ENCODE measurements at places on chromosomes 12 and 14.
A peak's percentile ranks its signal among the peaks of the same experiment; 100 is the strongest.

DNA sequence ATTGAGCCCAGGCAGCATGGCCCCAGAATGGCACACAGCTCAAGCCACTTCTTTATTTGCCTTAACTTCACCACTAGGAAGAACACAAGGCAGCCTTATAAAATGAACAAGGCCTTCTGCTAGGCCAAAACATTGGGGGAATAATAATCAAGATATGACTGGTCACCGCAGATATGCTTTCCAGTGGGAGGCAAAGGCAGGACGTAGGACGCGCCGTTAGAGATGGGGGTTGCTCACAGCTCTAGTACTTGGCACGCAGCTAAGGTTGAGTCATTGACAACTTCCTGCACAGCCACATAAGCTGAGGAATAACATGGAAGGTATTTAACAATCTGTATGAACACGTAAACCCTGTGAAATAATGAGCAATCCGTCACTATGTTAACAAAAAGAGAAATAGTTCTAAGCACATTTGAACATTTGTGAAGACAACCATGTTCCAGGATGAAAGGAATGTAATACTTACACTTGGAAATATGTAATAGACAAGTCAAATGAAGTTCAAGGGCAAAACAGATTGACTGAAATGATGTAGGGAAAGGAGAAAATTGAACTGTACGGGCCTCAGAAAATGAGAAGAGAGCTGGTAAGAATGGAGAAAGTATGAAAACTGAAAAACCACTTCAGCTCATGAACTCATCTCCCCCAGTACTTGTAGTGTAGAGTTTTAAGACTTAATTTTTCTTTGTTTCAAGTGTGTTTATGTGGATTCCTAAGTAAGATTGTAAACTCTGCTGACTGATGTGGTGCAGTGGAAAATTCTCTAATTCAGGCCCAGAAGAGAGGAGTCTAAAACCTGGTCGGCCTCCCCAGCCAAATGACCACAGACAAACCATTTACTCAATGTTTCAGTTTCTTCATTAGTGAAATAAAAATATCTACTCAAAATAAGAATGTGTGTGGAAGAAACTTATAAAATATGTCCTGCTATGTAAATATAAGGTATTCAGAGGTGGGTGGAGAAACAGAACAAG lies 59.3 kb upstream of the CCDC91 start:
- no peak for DNase-seq

DNA sequence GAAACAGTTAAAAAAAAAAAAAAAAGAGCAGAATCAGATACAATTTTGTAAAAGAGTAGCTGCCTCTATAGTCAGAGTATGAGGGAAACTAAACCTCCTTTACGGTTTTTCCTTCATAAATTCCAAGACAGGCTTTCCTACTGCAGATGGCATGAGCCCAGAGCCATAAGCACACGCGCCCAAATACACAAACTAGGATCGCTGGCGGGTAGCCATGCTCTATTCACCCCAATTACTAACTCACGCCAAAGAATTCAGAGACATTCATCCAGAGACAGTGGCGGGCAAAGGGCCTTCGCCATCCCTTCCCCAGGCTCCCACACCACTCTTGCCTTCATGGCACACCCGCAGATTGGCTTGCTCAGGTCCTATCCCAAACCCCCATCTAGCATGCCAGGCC lies 48.2 kb downstream of the MOK start:
- no peak for DNase-seq

DNA sequence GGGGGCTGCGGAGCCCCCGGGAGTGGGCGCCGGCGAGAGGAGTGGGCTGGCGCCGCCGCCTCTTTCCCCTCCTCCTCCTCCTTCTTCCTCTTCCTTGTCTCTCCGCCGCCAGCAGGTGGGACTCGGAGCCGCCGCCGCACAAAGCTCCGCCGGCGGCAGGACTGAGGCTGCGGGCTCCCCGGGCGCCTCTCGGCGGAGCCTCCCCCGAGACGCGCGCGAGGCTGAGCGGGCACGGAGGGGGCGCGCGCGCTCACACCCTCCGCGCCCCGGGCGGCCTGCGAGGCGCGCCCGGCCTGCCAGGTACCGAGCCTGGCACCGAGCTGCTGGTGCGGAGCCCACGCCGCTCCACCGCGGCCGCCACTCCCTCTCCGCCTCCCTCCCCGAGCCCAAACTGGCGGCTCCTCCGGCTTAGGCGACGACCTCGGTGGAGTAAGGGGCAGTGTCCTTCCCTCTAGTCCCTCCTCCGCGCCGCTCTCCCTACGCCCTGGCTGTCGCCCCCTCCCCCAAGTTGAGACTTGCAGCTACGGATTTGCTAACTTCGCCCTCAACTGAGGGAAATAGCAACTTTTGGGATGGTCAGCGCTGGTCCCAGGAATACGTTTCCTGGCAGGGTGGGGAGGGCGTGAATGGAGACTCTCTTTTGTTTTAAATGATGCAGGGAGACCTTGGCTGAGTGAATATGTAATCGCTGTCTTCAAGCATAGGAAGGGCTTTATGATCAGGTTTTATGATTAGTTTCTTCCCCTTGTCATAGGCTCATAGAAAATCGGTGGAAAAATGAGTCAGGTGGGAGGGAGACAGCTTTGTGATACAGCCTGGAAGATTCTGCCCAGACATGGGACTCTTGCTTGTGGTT lies 199.5 kb upstream of the CAND1 start:
- DNase-seq, result peak; percentile 20

DNA sequence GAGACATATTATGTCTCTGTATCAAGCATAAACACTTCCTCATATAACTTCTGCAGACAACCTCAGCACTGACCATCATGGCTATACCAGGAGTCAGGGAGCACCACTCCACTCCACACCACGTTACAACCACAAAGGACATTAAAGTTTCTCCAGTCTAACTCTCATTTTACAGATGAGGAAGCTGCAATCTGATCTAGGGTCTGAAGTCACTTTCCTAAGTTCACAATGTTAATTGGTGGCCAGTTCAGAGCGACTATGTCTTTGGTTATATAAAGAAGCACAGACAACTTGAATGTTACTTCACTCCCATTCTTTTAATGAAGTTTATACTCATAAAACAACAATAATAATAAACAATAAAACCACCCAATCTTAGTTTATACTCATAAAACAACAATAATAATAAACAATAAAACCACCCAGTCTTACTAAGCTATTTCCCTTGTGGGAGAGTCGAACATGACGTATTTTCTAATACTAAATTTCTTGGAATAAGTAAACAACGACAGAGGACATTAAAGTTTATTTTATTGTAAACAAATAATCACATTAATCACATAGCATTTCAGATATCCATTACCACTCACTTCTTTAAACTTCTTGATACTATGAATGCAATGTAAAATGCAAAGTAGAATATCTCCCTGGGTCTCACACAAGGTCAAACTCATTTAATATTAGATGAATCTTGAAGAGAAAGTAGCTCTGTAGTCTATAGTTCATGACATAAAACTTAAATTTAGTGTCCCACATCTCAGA lies 72.4 kb upstream of the SSTR1 start:
- no peak for DNase-seq

DNA sequence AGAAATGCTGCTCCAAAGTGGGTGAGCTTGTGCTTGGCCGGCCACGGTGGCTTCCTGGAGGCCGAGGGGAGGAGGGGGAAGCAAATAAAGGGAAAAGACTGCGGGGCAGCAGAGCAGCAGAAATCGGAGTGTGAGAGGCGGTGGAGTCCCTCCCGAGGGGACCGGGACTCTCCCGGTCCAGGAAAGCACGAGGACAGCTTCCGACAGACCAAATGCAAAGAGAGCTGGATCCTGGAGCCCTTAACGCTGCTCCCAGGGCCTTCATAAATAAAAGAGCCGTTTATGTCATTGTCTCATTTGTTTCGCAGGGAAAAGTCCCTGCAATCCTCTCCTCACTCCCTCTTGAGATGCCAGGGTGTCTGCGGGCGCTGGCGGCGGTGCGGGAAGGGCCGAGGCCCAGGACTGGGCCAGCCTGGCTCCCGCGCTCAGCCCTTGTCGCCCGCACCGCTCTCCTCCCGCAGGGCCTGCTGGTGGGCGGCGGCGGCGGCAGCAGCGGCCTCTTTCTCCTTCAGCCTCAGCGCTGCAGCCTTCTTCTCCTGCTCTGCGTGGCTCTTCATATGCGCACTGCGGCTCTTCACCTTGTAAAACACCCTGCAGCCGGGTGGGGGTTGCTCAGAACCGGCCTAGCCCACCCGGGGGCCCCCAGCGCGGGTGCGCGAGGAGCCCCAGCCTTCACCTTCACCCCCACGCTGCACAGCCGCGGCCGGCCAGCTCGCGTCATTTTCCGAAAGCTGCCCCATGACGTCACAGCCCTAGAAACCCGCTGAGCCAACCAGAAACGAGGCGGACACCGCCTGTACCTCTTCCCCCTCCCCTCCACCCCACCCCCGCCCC lies 4.5 kb upstream of the PNMA1 start:
- no peak for DNase-seq

GRCh38 chr12:123524378-123524777 lies 9.1 kb downstream of the RILPL1 start:
- DNase-seq, result no peak

DNA sequence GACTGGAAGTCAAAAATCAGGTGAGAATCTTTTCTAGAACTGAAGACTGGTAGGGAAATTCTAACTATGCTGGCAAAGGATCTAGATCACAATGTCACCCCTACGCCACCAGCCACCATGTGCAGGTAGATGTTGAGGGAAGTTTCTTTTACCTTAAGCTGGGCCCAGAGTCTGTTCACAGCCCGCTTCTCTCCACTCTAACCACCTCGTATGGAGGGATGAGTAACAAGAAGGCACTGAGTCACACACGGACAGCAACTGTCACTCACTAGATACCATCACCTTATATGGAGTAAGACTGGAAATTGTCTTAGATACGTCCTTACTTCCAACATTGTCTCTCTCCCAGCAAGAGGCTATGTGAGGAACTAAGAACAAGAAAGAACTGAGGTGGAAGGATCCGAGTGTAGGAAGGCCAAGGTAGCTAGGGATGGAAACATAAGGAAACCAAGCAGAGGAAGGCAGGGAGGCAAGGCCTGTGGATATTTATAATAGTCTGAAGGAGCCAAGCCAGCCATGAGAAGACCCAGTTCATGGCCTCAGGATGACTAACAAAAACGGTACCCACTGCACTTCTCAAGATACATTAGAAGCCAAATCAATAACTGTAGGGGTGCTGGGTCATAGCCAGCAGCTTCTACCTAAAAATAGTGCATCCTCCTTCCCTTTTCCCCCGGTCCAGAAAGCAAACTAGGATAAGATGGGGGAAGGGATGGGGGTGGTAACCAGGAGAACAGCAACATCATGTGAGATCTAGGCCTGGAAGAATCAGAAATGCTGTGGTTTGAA lies 15.5 kb downstream of the REM2 start:
- no peak for DNase-seq

GRCh38 chr14:104806625-104807465 lies 5.9 kb downstream of the ZBTB42 start:
- DNase-seq, result no peak

- no peak for DNase-seq
Observed at GRCh38 chr12:124513297-124513867, 54.0 kb downstream of the NCOR2 start.

GRCh38 chr14:94177806-94178205 lies 3.7 kb downstream of the PPP4R4 start:
- no peak for DNase-seq

DNA sequence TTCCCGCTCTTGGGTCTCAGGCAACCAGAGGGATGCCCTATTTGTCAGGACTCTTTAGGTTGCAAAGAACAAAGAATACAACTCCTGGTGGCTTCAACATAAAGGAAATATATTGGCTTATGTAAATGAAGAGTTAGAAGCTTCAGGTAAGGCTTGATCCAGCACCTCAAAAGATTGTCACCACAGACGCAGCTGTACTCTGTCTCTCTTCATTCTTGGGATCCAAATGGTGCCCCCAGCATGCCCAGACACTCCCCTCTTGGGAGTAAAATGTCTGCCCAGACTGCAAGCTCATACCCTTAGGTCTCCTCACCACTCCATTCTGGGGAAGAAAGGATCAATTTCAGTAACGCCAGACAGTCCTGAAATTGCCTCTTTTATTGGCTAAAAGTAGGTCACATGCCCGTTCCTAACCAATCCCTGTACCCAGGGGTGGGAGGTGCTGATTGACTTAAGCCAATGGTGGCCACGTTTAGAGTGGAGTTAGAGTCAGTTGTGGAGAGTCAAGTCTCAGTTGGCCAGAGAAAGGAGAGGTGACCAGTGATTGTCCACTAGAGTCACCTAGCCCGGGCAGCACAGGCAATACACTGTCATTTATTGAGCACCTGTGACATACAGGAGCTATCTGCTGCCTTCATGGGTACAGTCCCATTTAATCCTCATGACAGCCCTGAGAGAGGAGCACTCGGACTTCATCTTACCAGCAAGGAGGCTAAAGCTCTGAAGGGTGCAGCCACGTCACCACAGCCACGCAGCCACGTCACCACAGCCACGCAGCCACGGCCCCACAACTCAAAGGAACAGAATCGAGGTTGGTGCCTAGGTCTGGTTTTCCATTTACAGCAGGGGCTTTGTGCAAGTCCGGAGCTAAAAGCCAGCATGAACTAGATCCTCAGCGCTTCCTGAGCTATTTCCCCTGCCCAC lies 19.7 kb upstream of the BEGAIN start:
- no peak for DNase-seq

DNA sequence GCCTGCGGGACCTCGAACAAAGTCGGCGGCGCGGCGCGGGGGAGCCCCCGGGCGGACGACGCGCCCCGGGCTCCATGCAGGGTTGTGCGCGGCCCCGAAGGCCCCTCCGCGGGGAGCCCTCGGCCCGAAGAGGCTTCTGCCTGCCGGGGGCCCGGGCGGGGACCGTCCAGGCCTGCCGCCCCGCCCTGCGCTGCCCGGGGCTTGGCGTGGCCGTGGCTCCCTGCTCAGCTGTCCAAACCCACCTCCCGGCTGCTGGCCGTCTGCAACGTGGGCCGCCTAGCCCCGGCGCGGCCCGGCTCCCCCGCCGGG lies 670 bp downstream of the DYRK2 start:
- no peak for DNase-seq

DNA sequence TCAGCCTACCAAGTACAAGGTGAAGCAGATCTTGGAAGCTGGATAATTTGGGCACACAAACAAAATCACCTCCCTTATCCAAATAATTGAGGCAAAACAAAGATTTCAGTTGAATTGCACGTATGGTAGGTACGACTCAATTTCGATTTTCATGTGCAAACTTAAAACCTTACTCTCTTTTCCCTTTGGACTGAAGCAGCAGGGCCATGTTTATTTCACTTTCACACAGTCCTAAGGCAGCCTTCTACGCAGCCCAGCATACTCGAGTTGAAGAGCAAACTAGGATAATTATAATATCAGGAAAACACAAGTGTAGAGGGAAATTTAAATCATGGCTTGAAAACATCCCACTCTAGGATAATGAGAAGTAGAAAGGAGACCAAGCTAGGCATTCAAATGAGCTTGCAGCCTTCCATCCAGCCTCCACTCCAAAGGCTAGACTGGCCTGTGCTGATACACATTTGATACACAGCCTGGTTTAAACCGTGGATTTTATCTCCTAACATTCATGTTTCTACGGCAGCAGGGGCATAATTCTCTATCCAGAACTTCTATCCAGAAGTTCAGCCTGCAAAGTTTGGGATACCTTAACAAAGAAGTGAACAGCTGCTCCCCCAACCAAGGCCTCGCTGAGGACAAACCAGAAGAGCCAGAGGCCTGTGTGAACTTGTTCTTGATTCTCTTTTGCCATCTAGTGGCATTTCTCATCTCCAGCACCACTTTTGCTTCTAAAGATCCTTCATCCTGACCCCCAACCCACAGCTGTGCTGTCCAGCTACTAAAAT lies 2.4 kb upstream of the RNASE7 start:
- no peak for DNase-seq
